ENCODE measurements at places on chromosomes 6 and 20.

- no peak for DNase-seq
These were observed 88.6 kb downstream of the OPRM1 start for GRCh38 chr6:154127657-154128056.

- no peak for DNase-seq
These were observed 17.8 kb downstream of the DACT2 start for GRCh38 chr6:168301648-168302398.

DNA sequence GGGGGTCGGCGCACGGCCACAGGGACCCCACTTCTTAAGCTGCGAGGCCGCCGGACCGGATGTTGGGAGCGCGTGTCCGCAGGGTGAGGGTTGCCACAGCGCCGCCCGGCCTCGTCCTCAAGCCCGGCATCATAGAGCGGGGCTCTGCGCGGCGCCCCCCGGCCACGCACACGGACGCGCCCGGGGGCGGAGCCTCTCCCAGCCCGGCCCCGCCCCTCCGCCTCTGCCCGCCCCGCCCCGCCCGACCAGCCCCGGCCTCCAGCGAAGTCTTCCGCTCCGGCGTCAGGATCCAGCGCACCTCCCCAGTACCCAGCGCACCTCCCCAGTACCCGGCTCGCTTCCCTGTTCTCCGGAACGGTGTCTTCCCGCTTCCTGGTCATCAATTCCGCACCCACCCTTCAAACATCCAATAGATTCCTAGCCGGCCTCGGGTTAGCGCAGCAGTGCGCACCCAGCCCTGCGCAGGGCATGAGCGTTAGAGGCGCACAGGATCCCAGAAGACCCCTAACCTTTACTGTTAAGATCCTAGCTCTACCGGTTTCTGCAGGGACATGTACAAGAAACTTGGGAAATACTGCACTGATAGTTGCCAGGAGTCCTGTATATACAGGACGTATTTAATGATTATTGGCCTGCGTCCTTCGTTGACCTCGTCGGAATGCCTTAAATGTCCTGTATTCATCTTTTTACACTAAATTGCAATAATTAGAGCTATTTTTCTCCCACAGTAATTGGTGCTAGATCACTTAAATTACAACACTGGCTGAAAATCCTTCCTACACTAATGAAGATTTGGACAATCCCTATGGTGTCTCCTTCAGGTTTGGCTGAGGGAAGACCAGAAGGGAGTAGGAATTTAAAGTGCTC is 535 bp upstream of the DNAAF9 start:
- DNase-seq, result peak; percentile 44

DNA sequence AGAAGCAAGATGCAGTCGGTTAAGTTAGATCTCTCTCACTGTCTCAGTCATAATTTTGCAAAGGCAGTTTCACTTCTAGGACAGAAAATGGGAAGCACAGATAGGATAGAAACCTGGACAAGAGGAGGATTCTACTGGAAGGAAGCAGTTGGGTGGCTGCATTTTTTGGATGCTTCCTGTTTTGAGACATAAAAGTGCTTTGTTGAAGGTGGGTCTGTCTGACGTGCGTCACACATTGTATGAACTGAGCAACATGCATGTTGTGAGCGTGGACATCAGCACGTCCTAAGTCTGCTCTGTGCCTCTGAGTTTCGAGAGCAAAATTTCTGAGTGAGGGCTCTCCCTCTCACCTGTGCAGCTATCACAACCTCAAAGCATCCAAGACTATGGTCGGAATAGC is 68.7 kb upstream of the SNX9 start:
- no peak for DNase-seq

DNA sequence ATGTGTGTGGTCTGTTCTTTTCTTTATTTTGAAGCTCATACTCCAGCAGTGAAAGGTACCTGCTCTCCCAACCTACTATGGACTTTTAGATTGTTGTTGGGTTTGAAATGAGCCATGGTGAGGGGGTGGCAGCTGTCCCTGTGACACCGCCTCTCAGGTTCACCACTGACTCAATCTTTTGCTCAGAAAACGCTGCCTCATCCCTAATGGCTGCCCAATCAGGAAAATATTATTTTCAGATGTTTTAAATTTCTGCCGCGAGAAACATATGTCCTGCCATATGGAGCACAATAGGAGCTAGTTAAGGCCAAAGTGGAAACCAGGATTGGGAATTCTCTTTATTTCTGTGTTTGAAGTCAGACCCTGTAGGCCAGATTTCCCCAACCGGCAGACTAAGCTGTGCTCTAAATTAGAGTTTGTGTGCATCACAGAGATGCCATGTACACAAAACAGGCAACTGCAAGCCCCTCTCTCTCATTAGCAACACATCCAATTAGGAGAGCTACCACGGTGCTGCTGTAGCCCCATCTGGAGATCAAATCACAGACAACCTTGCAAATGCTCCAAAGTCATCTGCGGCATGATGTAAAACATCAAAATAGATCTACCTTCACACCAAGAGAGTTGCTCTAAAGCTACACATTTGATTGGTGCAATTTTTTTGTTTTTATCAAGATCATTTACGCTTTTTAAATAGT is 144.1 kb upstream of the BACH2 start:
- DNase-seq, result no peak

DNA sequence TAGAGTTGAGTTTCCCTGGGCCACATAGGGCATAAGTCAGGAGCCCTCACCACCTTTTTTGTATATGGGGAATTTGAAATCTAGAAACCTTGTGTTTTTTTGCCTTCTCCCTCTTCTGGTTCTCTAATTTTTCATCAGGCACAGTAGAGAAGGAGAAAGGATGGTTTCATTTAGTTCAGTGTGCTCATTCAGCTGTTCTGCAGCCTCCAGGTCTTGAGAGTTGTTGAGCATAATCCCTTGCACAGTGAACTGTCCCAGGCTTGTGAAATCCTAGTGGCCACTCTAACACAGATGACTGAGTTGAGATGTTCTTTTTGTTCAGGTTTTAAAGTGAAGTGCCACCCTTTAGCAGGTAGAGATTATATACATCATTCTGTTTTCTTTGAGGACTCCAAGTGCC is 183.5 kb downstream of the CDKAL1 start:
- DNase-seq, result no peak

- DNase-seq, result no peak
These were observed 78.2 kb downstream of the PRPH2 start for GRCh38 chr6:42644211-42644610.

GRCh38 chr6:127857051-127857637 is 43.7 kb downstream of the THEMIS start:
- DNase-seq, result no peak

DNA sequence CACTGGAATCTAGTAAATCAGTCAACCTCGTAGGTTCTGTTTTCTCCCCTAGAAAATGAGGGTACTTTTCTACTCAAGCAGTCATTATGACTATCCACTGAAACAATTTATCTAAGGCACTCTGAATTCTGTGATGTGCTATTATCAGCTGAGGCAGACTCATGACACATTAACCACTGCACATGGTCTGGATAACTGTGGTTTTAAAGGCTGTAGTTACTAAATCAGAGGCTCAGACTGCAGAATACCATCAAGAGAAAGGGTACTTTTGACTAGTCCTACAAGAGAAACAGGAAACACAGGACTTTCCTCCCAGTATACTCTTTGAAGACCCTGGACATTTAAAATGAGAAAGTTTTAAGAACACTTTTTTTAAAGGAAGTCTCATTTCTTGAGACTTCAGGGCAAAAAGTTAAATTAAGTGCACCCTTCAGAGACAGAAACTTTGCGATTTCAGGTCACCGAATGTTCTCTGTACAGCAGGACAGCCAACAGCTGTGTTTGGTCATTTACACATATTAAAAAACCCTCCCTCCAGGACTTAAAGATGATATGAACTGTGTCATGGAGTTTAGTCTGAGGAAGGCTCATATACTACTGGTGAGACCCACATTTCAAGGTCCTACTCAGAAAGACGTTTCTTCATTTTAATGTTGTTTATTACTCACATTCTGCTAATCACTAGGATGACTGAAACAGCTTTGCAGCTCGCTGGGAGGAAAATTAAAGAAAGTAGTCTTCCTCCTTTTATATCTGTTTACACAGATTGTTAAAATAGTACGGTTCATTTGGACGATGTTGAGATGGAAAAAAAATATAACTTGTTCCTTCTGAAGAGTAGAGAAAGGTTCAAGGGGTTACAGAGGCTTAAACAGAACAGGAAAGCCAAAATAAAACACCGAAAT is 19.9 kb downstream of the ATXN1 start:
- DNase-seq, result no peak

GRCh38 chr6:148629592-148630465 is 117.0 kb upstream of the UST start:
- no peak for DNase-seq

GRCh38 chr6:136726837-136727557 is 65.3 kb downstream of the MAP3K5 start:
- DNase-seq, result no peak

GRCh38 chr6:45416700-45417099 is 39.0 kb upstream of the SUPT3H start:
- no peak for DNase-seq

DNA sequence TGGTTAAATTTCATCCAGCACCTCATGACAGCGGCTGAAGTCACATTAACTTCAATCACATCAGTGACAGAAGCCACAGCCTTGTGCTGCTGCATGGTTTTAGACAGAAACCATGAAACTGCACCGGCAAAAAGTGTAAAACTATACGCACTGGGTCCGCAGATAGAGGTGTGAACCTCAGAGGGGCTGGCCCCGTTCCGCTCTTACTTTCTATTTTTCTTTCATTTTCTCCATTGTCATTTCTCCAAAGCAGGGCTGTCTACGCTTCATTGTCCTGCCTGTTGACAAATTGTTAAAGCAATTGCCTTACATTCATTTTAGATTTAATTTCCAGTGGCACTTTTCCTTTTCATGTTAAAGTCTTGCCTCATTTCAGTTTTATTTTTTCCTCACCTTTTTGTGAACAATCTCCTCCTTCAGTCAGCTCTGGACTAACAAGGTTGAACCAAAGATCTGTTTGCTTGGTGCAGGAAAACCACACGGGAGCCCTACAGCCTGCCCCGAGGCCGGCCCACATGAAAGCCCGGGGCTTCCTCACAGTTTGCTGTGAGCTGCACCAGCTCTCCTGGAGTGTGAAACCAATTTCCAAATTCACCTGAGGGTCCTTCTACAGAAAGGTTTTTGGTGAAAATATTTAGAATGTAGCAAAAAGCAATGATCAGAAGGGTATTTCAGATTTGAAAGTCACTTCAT is 63.7 kb downstream of the PRR18 start:
- no peak for DNase-seq

- DNase-seq, result no peak
These were observed 46.3 kb downstream of the BTBD9 start for GRCh38 chr6:38593409-38593808.

- no peak for DNase-seq
These were observed 214.4 kb downstream of the RNF144B start for GRCh38 chr6:18601516-18602020.

- DNase-seq, result no peak
These were observed 128.0 kb downstream of the RFPL4B start for GRCh38 chr6:112475083-112475482.

DNA sequence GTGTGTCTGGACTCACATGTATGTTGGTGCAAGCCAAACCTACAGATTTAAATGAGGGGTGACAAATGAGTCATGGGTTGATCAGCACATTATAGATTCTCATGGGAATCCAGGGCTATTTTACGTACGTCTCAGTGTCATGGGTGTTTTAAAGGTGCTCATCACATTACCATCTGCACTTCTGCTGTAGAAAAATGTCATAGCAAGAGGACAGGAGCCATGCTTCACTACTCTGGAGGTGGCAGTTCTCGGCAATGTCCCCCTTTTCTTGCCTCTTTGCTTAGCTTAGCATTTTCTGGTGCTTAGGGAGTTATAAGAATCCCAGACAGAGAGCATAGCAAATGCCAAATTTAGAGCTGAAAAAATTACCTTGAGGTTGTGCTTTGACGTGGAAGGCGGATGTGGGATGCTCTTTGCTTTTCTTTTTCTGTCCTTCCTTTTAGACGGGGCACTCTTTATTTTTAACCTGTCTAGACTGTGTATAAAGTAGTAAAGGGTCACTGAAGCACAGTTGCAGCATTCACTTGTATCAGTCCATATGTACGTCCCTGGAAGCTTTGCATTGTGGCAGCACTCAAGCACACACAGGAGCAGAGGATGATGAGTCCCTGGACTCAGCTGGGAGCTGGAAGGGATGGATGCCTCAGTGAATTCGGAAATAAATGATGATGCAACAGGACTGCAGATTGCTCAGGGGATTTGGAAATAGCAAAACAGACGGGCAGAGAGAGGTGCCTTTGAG is 139.7 kb downstream of the SYNDIG1 start:
- no peak for DNase-seq

GRCh38 chr6:32954986-32955802 is 2.3 kb upstream of the HLA-DMA start:
- no peak for DNase-seq

GRCh38 chr6:121106962-121107361 is 227.3 kb downstream of the TBC1D32 start:
- DNase-seq, result no peak

DNA sequence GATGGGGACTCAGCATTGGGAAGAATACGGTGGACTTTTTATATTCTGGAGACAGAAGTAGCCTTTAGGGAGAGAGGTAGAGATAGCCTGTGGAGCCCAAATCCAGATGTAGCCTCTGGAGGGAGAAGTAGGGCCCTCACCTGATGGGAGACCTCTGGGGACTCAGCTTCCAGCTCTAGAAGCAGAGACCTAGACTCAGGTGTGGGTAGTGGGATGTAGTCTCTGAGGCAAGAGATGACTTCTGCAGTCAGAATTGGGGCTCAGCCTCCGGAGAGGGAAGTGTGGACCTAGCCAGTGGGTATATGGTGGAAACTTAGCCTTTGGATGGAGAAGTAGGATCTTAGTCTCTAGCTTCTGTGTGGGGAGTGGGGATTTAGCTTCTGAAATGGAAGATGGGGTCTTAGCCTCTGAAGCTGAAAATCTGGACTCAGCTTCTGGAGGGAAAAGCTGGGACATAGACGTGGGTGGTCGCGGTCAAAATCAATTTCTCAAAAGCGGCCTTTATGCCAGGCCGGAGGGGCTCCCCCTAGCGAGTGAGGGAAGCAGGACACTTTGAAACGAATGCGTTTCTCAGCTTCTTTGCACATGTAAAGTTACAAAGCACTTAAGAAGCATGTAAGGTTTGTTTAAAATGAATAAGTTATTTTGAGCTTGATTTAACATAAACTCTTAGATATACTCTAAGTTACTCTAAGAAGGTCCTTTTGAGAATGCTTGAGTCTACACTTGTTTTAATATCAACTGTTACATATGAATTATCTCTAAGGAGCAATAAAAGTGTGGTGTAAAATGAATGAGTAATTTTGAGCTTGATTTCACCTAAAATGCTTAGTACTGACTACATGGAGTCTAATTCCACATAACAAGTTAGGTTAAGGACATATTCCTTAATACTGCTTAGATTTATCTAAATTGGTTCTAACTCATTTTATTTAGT is 12.9 kb upstream of the ZNF343 start:
- peak; percentile 32 for DNase-seq
